ENCODE measurements at places on chromosomes 2 and 18.

GRCh38 chr18:22933206-22933965 lies at the start of gene RBBP8:
Gene RBBP8 (plus strand): TSS chr18:22933328. CDS start chr18:22936852, 3,524 bp downstream.
- DNase-seq, result peak; percentile 74

DNA sequence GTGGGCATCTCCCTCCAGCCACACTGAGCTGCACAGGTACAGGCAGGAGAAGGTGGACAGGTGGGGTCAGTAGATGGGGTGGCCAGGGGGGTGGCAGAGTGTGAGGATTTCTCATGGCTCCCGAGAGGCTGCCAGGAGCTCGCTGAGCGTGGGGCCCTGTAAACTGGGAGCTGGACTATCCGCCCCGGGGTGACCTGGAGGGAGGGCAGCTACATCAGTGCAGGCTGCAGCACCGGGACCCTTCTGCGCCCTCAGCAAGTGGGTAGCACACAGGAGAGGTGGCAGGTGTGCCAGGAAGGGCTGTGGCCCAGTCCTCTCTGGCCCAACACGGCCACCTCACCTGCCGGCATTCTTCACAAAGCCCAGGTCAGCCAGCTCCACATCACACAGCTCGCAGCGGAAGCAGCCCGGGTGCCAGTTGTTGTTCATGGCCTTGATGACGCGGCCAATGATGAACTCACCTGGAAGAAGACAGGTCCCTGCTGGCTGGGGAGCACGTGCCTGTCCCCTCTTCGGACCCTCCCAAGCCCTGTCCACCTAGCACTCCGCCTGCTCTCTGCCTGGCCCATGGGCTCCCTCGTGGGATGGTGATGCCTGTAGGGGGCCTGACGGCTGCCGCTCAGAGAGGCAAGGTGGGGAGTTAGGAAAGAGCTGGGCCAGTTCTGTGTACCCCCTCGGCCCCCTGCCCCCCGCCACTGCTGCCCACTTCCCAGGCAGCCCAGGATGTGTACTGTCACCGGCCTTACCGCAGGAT lies 8.3 kb downstream of the GPR17 start:
- no peak for DNase-seq

DNA sequence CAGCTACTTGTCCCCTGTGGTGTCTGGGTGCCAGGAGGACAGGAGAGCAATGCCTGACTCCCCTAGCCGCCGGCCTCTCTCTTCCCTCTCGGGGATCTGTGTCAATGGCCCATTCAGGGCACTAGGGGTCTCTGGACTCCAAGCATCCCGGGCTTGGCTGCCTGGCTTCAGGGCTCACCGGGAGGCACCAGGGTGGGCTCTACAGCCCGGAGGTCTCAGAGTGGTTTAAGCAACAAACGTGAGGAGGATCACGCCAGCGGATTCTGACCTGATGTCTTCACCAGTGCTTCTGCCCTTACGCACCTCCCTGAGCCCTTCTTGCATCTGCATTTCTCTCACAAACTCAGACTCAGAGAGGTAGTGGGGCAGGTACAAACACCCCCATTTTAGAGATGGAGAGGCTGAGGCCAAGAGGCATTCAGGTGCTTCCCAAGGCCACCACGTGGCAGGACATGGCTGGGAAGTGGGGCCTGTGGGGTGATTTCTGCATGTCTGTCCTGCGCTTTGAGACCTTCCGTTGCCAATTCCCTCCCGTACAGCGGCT lies 243.0 kb downstream of the CELF4 start:
- DNase-seq, result no peak

DNA sequence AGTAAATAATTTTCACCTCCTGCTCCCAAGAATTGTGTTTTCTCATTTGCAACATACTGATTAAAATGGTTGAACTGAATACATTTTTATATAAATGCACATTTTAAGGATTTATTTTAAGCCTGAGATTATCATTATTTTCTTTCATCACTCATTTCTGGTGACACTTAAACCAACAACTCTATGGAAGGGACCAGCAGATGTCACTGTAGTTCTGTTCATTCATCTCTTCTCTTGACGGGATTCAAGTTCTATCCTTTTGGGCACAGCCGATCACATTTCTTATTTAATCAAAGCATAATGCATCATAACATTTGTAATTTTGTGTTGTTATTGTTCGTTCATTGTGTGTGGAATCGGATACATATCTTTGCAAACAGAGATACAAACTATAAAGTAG lies 417.9 kb downstream of the HRH4 start:
- DNase-seq, result no peak

GRCh38 chr2:55888936-55889335 lies 34.6 kb downstream of the EFEMP1 start:
- DNase-seq, result no peak

DNA sequence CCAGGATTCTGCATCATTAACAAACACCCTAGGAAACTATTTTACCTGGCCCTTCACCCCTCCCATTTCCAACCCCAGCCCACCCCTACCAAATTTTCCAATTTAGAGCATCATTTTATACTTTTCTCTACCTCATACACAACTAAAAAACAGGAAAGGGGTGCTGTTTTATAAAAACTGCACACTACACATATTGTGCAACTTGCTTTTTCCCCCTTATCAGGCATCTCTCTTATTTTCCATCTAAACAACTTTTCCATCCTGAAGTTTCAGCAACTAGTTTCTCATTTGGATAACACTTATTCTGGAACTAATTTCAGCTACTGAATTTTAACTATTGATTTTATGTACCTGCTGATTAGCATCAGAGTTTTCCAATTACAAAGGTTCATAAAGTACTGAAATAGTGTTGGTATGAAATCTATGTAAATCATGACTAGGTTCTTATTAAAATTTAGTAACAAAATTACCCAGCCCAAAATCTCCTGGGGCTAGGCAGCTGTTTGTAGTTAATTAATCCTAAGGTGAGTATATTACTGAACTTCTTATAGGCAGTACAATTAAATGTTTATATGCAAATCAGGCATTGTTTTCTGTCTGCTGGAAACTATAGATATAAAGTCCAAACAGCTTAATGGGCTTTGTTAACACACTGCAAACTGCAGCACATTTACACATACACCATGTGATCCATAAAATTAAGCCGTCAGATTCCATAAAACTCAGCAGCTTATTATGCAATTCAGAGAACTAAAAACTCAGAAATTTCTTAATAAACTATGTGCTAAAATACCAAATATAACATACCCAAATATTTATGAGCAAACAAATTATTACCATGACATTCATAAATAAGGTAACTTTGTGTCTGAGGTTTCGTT lies 7.9 kb downstream of the SF3B1 start:
- DNase-seq, result no peak

DNA sequence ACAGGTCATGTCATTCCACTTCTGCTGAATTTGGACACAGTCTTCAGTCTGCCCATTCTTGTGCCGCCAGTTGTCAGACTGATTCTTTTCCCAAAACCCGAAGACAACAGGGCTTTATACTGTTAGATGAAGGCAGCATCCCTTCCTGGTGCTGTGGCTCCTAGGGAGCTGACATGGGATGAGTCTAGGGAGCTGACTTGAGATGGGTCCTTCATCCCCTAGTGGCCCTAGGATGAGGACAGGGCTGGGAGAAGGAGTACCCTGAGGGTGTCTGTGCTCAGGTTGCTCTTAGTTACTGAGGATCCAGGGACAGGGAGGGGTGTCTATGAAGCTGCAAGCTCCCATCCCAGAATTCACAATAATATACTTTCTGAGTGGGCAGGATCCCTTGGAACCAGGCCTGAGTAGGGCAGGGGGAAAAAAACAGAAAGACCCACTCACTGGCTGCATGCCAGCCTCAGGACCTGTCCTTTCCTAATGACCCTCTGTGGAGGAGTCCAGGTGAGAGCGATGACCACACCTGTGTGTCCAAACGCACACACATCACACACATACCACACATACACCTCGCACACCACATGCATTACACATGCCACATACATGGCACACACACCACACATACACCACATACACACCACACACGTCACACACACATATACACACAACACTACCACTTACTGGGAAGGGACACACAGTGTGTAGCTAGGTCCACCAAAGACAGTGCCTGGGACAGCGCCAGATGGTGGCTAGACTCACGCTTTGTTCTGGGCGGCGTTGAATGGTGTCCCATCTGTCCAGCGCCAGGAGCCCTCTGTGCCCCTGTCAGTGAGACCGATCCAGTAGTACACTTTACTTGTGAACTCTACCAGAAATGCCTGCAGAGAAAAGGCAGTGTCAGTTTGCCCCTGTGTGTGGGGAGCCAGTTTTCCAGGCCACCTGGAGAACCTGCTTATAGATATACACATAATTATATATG lies 11.1 kb downstream of the CLEC4F start:
- no peak for DNase-seq

DNA sequence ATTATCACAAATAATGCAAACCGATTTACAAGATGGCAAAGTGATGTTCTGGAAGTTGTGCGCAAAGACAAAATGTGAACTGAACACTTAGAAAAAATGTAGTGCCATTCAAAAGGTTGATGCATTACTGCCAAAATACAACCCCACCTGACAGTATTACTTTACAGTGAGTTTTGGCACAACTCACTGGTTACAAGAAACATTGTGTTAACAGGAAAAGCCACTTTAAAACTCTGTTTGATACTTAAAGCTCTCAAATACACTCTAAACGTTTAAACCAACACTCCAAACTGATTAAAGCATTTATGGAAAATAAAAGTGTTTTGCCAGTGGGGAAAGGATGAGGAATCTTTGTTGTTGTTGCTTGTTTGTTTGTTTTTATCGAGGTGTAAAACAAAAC lies 173.4 kb upstream of the SATB2 start:
- no peak for DNase-seq

DNA sequence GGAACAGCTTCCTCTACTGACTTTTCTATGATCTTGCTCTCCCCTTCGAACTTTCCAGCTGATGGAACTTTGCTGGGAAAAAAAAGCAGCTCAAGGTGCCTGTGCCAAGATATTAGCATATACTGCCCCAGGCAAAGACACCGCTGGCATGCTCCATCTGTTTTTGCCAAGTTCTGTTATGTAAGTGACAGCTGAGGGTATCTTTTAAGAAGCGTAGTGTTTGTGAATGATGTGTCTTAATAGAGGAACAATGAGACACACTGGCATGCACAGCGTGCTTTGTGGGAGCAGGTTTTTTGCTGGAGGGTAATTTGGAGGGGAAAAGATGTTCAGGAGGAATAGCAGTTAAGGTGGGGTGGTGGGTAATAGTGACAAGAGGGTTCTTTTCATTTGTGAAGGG lies 47.8 kb downstream of the SLC4A3 start:
- no peak for DNase-seq

GRCh38 chr2:136113209-136113971 lies 4.6 kb downstream of the CXCR4 start:
- DNase-seq, result no peak

DNA sequence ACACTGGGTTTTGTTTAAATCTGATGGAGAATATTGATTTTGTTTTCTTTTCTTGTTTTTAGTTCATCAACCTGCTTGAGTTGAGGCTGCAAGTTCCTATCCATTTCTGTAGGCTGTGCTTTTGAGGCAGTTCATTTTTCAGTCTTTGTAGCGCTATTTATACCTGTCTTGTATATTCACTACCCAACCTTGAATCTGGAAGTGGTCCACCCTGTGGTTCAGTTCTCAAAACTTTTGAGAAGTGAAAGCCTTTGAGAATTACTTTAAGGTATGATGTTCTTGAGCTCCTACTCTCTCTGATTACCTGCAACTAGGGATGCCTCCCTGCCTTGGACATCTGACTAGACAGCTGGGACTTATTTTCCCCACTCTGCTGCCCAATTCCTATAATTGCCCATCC lies 53.5 kb upstream of the KCNE4 start:
- DNase-seq, result no peak

DNA sequence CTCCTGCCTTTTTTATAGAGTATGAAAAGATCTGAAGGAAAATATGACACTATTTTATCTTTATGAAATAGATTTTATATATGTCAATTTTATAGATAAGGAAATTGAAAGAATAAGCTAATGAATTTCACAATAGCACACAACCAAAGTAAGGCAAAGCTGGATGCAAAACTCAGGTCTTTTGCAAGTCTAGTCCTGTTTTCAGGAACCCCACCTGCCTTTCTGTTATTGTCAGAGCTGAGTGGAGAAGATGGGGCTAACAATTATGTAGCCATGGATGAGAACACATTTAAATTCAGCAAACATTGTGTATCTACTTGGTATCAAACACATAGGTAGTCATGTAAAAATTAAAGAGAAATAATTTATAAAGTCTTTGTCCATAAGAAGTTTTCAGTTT lies 161.5 kb upstream of the ZEB2 start:
- DNase-seq, result no peak

- DNase-seq, result no peak
Observed at GRCh38 chr2:214471990-214472389, 61.1 kb downstream of the VWC2L start.

GRCh38 chr2:53755121-53755520 lies 12.5 kb upstream of the CHAC2 start:
- DNase-seq, result no peak

DNA sequence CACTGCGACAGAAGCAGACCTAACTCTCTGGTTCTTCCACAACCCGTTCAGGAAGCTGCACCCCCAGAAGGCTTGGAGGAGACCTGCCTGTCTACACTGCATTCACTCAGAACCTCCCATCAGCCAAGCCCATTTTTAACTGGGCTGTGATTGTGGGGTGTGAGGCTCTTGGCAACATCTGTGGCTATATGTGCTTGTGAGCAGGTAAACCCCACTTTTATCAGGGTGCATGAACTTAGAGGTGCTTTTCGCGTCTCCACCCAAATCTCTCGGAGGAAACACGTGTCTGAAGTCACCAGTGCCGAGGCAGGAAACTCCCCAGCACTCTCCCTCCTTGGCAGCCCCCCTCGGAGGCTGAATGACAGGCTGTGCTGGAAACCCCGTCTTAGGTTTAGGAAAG lies 158.2 kb upstream of the SALL3 start:
- no peak for DNase-seq

GRCh38 chr2:197560146-197560665 lies 44.3 kb downstream of the MOB4 start:
- no peak for DNase-seq

DNA sequence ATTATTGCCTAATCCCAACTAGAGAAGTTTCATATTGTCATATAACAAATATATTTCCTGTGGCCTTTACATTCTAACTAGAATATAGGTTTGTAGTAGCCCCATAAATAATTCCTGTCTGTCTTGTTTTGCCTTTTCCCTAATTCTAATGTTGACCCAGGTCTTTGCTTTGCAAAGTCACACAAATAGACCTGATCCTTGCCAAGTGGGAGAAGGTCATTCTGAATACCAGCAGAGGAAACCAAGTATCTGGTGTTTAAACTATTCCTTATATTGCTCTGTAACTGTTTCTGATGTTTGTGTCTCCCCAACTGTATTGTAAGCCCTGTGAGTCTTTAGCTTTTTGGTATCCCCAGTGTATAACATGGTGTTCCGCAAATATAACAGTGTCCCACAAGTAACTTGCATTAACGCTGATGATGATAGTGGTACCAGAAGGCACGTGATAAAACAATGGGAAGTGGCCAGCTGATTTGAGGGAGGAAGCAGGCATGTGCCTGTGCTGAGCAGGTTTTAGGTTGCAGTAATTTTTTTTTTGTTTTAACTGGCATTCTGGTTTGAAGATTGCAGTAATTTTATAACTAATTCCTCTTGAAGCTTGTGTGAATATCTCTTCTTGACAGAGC lies 11.1 kb downstream of the HADHB start:
- DNase-seq, result no peak

All from stimulated activated CD8-positive, alpha-beta memory T cell treated with anti-CD3 and anti-CD28 coated beads, Interleukin-12 subunit alpha, Interleukin-12 subunit beta, amount 100 ng/mL, for 4 hours (primary cell).